ENCODE measurements at places on chromosomes 4 and X.

DNA sequence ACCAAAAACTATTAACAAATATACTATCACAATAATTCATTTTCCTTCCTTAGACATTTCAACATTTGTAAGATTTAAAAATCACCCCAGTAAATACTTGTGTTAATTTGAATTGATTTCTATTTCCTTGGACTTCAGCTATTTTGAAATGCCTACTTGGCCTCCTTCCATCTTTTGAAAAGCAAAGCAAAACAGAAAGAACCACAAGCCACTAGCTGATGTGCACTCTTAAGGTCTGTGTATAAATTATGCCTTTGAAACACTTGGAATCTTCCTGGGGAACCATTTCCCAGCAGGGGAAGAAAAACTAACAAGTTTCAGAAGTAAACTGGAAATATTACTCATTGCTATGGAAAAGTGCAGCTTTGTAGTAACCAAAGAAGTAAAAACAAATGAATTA is 139.8 kb downstream of the CLCN4 start:
- H3K4me1 ChIP-seq, result no peaks in the 10 kb centered on the region
- H3K27me3 ChIP-seq, result no peaks in the 10 kb centered on the region
- H3K36me3 ChIP-seq, result no peaks in the 10 kb centered on the region

DNA sequence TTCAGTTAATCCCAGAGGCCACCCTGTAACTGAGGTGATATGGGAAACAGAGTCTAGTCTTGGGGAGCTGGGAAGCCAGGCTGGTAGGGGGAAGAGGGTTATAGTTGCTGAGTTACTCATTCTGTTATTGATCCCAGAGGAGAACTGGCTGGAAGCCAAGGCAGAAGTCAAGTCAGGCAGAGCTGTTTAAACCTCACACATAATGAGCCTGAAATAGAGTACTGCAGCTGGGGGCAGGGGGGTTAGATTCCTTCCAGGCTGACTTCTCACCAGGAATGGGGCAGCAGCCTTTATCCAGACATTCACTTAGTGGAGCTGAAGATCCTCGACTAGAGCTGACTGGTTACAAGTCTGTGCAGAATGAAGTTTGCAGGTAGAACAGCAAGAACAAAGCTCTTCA is 144.9 kb downstream of the C4orf33 start:
- H3K27me3 ChIP-seq, result no peaks in the 10 kb centered on the region
- H3K27ac ChIP-seq, result no peak overlapping the region
- H3K4me3 ChIP-seq, result no peak overlapping the region
- no peak for DNase-seq
- H3K4me1 ChIP-seq, result no peaks in the 10 kb centered on the region
- no peaks in the 10 kb centered on the region for H3K36me3 ChIP-seq

DNA sequence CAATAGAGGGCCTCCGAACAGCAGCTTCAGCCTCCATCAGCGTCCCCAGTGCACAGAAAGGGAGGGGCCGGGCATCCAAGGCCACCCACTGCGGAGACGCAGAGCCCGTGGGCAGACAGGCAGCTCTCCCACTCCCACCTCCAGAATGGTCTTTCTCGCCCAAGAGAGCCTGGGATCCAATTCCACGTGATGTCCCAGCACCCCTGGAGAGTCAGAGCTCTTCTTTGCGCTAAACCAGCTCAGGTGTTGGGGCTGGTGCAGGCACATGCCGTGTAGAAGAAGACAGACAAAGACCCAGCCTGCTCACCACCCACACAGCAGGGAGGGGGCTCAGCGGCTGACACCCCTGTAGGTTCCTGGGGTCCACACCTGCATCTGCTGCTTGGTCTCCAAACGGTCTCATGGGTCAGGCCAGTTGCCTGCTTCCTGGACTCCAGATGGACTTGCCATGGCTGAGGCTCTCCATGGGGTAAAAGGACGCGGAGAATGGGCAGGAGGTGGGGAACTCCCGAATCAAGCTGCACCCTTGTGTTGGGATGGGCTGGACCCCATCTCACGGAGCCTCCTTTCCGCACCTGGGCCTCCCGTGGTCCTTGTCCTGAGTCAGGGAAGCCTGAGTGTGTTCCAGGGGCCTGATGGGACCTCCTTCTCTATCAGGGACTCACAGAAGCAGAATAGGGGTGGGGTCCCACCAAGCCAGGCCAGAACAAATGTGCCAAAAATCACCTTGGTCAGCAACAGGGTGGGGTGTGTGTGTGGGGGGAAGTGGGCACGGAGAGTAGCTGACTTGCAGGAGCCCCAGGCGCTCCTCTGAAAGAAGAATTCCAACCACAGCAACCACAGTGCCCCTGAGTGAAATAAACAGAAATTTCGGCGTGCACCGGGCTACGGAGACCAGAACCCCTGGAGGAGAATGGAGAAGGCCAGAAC is 11.6 kb upstream of the ASMTL start:
- H3K36me3 ChIP-seq, result peaks cover 42% of the 10 kb centered on the region
- H3K4me3 ChIP-seq, result peak overlapping the region; percentile 37
- no peaks in the 10 kb centered on the region for H3K27me3 ChIP-seq
- peak overlapping the region; percentile 98 for H3K27ac ChIP-seq
- peaks cover 49% of the 10 kb centered on the region for H3K4me1 ChIP-seq
- no peak for DNase-seq

- peak within 1 kb of the TSS; percentile 91 for H3K27ac ChIP-seq
- DNase-seq, result no peak
- peaks cover 2% of the 10 kb centered on the region for H3K4me1 ChIP-seq
- peak within 1 kb of the TSS; percentile 84 for H3K4me3 ChIP-seq
Observed at GRCh38 chrX:136497556-136498052, at the start of gene HTATSF1. Gene HTATSF1, plus strand, starts transcription at chrX:136497592. Its CDS starts 93 bp downstream, at chrX:136497685.

DNA sequence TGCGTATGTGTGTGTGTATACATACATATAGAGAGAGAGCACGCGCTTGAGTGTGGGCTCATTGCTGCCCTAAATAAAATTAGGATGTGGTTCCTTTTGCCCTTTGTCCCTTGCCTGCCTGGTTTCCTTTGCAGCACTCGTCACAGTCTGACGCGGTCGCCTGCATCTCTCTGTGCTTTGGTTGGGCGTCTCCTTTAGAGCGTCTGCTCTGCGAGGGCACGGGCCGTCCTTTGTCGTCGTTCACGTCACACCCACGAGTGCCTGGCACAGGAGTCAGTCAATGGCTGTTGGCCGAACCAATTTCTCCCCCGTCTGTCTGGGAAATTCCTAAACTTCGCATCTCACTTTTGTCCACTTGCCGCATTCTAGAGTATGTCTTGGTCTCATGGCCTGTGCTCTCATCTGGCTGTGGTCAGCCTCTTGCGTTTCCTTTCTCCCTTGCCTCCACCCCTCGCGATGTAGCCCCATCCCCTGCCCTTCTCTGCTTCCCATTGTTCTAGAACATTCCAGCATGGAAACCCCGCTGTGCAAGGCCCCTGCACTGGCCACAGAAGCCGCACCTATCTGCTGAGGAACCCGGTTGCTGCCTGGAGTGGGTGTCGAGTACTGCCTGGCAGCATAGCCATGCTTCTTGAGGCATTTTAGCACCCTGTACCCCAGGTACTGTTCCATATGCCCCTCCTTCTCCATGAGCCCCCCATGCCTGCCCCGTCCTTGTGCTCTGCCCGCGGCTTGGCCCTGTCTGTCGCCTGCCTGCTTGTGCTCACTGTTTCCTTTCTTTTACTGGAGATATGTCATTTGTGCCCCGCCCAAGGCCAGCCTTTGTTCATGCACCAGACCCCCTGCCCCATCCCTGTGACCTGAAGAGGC is 8.0 kb downstream of the MAEA start:
- H3K27ac ChIP-seq, result no peak overlapping the region
- peaks cover 49% of the 10 kb centered on the region for H3K36me3 ChIP-seq
- no peaks in the 10 kb centered on the region for H3K27me3 ChIP-seq
- no peak for DNase-seq
- no peak overlapping the region for H3K4me3 ChIP-seq
- H3K4me1 ChIP-seq, result peaks cover 4% of the 10 kb centered on the region

- peak; percentile 64 for DNase-seq
- H3K4me3 ChIP-seq, result peak overlapping the region; percentile 62
- H3K27ac ChIP-seq, result no peak overlapping the region
Observed at GRCh38 chr4:182806259-182807252, 110.6 kb downstream of the DCTD start.

DNA sequence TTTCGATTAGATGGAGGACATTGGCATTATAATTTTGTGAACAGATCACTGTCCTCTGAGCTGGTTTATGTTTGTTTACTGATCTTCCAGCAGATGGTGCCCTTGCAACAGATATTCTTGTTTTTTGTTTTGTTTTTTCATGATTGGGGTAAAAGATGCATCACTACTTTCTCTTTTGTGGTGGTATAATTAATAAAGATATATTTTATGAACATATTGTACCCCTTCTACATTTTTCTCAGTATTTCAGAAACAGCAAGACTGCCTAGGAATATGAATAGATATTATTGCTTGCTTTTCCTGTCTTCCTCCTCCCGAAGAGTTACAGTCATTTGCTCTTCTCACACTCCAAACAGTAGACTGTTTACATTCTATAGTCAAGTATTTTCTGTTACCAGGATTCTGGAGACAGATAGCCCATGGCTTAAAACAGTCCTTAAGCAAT is 905.2 kb downstream of the TRAM1L1 start:
- H3K27ac ChIP-seq, result no peak overlapping the region
- no peak overlapping the region for H3K4me3 ChIP-seq
- no peak for DNase-seq
- no peaks in the 10 kb centered on the region for H3K4me1 ChIP-seq

GRCh38 chr4:87939978-87940690 is 35.4 kb upstream of the SPP1 start:
- no peaks in the 10 kb centered on the region for H3K27me3 ChIP-seq
- no peak overlapping the region for H3K27ac ChIP-seq
- H3K4me3 ChIP-seq, result no peak overlapping the region
- no peak for DNase-seq
- H3K36me3 ChIP-seq, result no peaks in the 10 kb centered on the region

GRCh38 chr4:94304365-94304971 is 38.2 kb downstream of the HPGDS start:
- no peak for DNase-seq
- H3K36me3 ChIP-seq, result no peaks in the 10 kb centered on the region
- H3K4me3 ChIP-seq, result no peak overlapping the region
- H3K27ac ChIP-seq, result no peak overlapping the region
- H3K27me3 ChIP-seq, result no peaks in the 10 kb centered on the region
- H3K4me1 ChIP-seq, result no peaks in the 10 kb centered on the region

DNA sequence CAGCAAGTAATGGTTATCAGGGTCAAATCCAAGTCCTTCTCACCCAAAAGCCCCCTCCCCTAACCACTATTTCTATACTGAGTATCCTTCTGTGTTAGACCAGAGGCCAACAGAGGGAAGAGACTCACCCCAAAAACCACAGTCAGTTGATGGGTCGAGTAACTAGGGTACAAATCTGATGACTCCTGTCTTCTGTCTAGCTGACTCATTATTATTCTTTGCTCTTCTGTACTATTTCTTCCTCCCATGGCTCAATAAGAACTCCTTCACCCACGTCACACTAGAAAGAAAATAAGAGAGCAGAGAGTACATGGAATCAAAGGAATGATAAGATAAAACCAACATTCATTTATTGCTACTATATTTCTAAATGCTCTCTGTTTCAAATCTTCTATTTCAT is 2.0 kb downstream of the RAB40A start:
- no peaks in the 10 kb centered on the region for H3K4me1 ChIP-seq
- H3K36me3 ChIP-seq, result no peaks in the 10 kb centered on the region
- H3K27me3 ChIP-seq, result no peaks in the 10 kb centered on the region

DNA sequence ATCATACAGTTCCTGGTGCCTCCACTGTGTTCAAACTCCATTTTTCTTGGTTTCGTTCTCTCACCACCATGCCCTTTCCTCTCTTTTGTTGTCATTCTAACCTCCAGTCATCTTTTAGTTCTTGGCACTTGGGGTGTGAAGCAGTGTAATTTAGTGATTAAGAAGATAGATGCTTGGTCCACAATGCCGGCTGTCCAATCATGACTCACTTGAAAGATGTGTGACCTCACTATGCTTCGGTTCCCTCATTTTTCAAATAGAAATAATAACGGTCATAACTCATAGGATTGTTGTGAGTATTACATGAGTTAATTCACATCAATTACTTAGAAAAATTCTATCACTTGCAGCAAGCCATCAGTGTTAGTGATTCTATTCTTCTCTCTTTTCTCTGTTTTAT is 327.8 kb downstream of the ADGRL3 start:
- no peak overlapping the region for H3K4me3 ChIP-seq
- H3K36me3 ChIP-seq, result no peaks in the 10 kb centered on the region
- H3K27me3 ChIP-seq, result no peaks in the 10 kb centered on the region
- no peak overlapping the region for H3K27ac ChIP-seq
- DNase-seq, result no peak
- H3K4me1 ChIP-seq, result no peaks in the 10 kb centered on the region

- no peak for DNase-seq
- H3K4me3 ChIP-seq, result no peak overlapping the region
- no peaks in the 10 kb centered on the region for H3K36me3 ChIP-seq
- no peaks in the 10 kb centered on the region for H3K4me1 ChIP-seq
Observed at GRCh38 chrX:114344756-114345349, 239.0 kb upstream of the HTR2C start.

DNA sequence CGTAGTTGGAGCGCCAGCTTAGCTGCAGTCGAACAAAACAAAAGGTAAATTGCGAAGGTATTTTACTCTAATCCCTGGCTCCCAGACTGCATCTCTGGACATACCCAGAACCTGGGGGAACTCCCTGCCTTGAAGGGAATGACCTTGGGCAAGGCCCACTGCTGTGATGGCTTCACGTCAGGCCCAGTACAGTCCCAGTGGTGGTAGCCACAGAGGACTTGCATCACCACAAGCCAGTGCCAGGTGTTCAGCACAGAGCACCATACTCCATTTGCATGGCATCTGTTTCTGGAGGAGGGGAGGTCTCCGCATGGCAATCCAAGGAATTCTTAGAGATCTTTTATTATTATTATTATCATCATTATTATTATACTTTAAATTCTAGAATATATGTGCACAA is 5.6 kb downstream of the ETDA start:
- H3K4me1 ChIP-seq, result no peaks in the 10 kb centered on the region
- no peaks in the 10 kb centered on the region for H3K36me3 ChIP-seq
- DNase-seq, result no peak
- no peak overlapping the region for H3K27ac ChIP-seq

DNA sequence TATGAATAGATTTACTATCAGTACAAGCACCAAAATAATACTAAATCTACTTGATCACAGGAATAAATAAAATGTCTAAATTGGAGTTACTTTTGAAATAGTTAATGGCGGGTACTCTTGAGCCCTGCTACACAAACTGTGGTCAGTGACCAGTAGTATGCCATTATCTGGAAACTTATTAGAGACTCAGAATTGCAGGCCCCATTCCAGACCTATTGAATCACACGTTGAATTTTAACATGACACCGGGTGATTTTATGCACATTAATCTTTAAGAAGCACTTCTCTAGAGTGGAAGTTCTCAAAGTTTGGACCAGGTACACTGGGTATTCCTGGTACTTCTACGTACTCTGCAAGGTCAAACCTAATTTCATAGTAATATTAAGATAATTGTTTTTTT is 660.0 kb upstream of the POU3F4 start:
- H3K27ac ChIP-seq, result no peak overlapping the region
- no peaks in the 10 kb centered on the region for H3K4me1 ChIP-seq
- DNase-seq, result no peak
- H3K4me3 ChIP-seq, result no peak overlapping the region
- no peaks in the 10 kb centered on the region for H3K27me3 ChIP-seq
- no peaks in the 10 kb centered on the region for H3K36me3 ChIP-seq

GRCh38 chr4:168845897-168846296 is 164.2 kb downstream of the CBR4 start:
- H3K27me3 ChIP-seq, result no peaks in the 10 kb centered on the region
- H3K4me1 ChIP-seq, result no peaks in the 10 kb centered on the region
- H3K4me3 ChIP-seq, result no peak overlapping the region
- H3K27ac ChIP-seq, result no peak overlapping the region
- H3K36me3 ChIP-seq, result no peaks in the 10 kb centered on the region
- DNase-seq, result no peak
